ENCODE measurements at places on chromosomes 13 and 19.
A peak's percentile ranks its signal among the peaks of the same experiment; 100 is the strongest.

DNA sequence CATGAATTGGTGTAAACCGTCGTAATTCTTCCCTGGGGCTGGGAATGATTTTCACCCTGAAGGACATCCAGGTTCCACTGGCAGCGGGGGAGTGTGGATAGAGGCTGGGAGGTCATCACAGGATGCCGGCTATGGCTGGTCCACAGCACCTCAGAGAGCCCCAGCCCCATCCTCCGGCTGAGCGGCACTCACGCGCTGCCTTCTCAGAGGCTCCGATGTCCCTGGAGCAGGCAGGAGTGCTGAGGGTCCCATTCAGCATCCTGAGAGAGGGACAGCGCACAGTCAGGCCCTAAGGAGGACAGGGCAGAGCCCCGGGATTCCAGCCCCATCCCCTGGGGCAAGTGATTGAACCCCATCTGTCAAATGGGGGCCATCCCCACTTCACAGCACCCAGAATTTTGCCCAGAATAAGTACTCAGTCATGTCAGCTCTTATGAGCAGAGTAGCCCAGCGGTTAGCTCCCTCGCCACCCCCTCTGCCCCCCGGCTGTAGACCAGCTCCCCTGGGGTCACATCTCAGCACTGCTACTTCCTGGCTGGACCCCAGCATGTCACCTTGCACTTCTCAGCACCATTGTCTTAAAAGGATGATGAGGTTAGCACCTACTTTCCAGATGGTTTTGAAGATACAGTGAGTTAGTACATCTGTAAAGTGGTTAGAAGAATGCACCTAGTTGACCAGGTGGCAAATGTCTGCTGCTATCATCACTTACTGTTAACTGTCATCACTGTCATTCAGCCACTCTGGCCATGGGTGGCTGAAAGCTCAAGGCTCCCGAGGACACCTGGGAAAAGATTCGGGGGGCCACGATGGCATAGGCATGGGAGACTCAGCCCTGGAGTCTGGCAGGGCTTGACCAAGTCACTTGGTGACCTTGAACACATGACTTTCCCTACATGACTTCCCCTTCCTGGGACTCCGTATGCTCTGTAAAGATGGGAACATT is 11.9 kb downstream of the GRAMD1A start:
- H3K36me3 ChIP-seq: peaks cover 54% of the 10 kb centered on the region
- H3K27ac ChIP-seq: no peak overlapping the region
- no peaks in the 10 kb centered on the region for H3K27me3 ChIP-seq
- H3K4me1 ChIP-seq: no peaks in the 10 kb centered on the region
- DNase-seq: no peak

- peaks cover 15% of the 10 kb centered on the region for H3K36me3 ChIP-seq
- no peak overlapping the region for H3K27ac ChIP-seq
- no peak for DNase-seq
- no peak overlapping the region for H3K4me3 ChIP-seq
- H3K27me3 ChIP-seq: no peaks in the 10 kb centered on the region
- H3K4me1 ChIP-seq: peaks cover 9% of the 10 kb centered on the region
Observed at GRCh38 chr19:2787115-2787514, 1.8 kb downstream of the THOP1 start.

DNA sequence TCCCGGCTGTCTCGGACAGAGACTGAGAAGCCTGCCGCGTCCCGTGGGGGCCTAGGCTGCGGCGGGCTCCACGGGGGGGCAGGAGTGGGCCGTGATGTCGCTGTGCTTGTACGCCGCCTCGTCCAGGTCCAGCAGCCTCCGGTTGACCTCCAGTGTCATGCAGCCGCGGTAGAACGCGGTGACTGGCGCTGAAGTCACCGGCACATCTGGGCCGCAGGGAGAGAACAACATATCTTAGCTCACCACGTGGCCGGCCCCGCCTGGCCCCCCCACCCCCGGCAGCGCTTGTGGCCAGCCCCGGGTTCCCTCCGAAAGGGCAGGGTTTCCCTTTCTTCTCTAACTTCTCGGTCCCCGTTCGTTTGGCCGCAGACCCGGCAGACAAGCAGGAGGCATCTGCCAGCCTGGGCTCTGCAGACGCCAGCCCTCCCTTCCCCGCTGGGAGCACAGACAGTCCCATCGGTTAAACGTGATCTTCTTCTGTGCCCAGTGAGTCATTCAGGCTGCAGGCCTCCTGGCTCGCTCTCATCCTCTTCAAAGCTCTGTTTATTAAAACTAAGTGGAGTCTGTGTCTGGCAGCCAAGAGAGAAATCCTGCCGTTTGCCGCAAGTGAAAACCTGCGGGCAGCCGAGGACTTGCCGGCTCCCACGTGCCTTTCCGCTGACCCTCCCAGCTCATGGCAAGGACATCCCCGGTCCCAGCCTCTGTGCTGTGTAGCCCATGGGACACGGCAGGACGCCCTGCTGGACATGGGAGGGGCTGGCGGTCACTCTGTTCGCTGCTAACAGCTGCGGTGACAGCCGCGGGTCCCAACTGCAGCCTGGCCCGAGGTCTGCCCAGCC is 42.8 kb downstream of the GAS6 start:
- H3K36me3 ChIP-seq: peaks cover 53% of the 10 kb centered on the region
- peak overlapping the region; percentile 19 for H3K4me3 ChIP-seq
- H3K27ac ChIP-seq: peak overlapping the region; percentile 72
- H3K27me3 ChIP-seq: no peaks in the 10 kb centered on the region
- peak; percentile 87 for DNase-seq

DNA sequence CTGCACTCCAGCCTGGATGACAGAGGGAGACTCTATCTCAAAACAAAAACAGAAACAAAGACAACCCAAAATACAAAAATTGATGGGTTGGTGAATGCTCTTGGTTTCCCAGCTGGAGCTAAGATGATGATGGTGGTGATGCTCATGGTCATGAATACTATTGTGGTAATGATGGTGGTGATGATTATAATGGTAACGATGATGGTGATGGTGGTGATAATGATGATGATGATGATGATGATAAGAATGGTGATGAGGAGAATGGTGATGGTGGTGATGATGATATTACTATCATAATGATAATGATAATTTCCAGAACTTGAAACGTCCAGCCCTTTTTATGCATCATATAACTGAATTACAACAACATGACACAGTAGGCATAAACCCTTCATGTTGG is 40.1 kb downstream of the VAV1 start:
- DNase-seq: no peak
- H3K27ac ChIP-seq: no peak overlapping the region
- H3K27me3 ChIP-seq: no peaks in the 10 kb centered on the region

DNA sequence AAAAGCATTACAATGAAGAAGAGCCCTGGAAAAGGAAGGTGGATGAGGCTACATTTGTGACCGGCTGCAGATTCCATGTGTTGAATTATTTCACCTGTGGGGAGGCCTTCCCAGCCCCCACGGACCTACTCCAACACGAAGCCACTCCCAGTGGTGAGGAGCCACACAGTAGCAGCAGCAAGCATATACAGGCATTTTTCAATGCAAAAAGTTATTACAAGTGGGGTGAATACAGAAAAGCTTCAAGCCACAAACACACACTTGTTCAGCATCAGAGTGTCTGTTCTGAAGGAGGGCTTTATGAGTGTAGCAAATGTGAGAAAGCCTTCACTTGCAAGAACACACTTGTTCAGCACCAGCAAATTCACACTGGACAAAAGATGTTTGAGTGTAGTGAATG is 5.0 kb downstream of the ZNF551 start:
- DNase-seq: no peak
- H3K27me3 ChIP-seq: no peaks in the 10 kb centered on the region
- H3K36me3 ChIP-seq: peaks cover 35% of the 10 kb centered on the region
- H3K4me1 ChIP-seq: peaks cover 11% of the 10 kb centered on the region
- no peak overlapping the region for H3K27ac ChIP-seq

All from ascending aorta (tissue), 2 donors.